ENCODE measurements at places on chromosomes 7 and 10.

GRCh38 chr10:124896751-124897150 is 45.2 kb upstream of the ZRANB1 start:
- no peak for DNase-seq

DNA sequence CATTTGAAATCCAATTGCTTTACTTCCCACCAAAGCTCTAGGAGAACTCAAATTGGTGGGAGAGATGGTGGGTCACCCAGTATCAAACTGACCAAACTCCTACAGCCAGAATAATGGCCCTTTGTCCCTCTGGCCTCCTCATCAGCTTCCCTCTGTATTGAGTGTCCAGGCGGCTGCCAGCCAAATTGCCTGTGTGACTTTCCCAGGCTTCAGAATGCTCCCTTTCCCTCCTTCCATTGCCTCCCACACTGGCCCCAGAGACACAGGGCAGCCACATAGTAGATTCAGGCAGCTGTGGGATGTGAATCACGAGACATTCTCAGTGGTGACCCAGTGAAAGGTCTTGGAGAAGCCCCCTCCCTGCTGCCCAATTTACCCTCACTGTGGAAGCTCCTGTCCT is 12.7 kb upstream of the VDAC2 start:
- DNase-seq = no peak

- DNase-seq = no peak
Observed at GRCh38 chr7:4144172-4144701, 537.9 kb upstream of the FOXK1 start.

GRCh38 chr10:86439544-86439943 is 72.9 kb upstream of the GRID1 start:
- DNase-seq = no peak

GRCh38 chr7:142898377-142899170 is 13.0 kb upstream of the TRPV6 start:
- DNase-seq = no peak
